ENCODE measurements at places on chromosomes 3 and 15.

DNA sequence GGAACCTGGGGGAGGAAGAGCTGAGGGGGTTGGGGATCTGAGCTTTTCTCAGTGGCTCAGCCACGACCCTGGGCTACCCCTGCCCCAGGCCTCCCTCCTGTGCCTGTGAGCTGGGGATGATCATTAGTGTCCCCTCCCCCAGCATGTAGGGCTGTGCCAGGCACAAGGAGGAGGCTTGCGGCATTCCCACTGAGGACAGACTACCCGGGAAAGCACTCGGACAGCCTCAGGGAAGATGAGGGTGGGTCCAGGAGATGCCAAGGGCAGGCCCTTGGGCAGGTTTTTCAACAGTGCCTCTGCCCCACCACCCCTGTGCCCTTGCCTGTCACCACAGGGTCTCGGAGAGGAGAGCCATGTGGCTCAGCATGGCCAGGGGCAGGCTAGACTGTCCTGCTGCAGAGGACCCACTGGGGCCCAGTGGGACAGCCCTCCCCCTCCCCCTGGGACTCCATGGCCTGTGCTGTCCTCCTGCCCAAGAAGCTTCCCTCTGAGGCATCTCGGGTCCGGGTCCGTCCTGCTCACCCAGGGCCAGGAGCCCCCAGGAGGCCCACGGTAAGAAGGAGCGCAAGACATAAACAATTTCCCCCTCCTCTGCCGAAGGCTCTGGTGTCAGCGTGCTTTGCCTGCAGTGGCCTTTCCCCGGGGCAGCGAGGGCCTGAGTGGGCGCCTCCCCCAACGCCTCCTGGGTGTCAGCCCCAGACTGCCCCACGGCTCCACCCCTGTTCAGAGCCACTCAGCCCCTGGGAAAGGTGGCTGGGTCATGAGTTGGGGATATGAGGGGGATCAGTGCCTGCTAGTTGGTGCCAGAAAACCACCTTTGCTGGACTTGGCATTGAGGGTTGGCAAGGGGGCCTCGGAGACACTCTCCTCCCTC lies 192.5 kb downstream of the GOLGA6L6 start:
- no peak for DNase-seq

DNA sequence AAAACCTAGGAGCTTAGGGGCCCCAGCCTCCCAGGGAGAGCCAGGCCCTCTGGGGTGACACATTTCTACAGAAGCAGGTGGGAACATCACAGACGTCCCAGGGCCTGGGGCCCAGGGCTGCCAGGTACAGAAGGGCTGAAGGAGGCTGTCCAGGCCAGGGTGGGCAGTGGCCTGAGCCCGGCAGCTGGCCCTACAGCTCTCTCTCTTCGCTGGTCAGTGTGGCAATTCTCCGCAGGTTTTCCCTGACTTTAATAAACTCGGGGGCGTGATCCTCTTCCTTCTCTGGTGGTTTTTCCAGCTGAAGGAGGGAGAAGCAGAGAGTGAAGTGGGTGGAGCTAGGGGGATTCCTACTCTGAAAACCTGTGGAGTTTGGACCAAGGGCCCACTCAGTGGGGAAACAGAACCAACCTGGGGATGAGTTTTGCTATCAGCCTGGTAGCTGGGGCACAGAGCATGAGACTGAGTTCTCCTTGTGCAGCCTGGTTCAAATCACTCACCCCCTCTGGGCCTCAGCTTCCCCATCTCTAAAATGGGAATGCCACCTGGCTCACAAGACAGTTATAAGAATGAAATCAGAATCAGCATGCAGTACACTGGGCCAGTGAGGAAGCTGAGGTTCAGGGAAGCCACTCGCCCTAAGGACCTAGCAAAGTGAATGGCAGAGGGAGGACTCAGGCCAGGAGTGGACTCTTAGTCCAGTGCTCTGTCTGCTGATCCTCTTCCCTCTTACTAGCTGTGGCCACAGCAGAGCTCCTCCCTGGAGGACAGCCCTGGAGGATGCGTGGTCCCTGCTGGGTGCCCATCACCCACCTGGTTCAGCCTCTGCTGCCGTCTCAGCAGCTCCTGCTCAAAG lies 10.6 kb downstream of the FAM107A start:
- no peak for DNase-seq

- DNase-seq: no peak
Measured at GRCh38 chr3:40382617-40382979, 4.4 kb upstream of the ENTPD3 start.

DNA sequence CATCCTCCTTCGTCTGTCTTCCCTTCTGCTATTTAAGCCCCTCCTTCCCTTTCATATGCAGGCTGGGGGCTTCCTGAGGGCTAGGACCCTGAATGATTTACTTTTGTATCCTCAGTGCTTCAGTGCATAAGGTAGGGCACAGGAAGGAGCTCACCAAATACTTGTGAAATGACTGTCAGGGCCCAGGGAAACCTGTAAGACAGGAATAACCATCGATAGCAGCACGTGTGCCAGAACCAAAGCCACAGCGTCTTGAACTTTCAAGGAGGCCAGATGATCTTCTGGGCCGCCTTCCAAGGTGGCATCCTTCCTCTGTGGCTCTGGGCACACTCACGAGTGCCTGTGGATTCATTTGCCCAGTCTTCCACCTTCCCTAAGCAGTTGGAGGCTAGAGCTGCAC lies 3.9 kb downstream of the TMED3 start:
- DNase-seq: no peak

- DNase-seq: no peak
Measured at GRCh38 chr15:48433226-48433886, 102.1 kb downstream of the DUT start.

DNA sequence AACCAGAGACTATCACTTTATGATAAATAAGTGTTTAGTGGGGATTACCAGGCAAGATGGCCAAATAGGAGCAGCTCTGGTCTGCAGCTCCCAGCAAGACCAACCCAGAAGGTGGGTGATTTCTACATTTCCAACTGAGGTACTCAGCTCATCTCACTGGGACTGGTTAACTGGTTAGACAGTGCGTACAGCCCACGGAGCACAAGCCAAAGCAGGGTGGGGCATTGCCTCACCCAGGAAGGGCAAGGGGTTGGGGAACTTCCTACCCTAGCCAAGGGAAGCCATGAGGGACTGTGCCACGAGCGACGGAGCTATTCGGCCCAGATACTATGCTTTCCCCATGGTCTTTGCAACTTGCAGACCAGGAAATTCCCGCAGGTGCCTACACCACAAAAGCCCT lies 171.0 kb downstream of the CTNNB1 start:
- no peak for DNase-seq

DNA sequence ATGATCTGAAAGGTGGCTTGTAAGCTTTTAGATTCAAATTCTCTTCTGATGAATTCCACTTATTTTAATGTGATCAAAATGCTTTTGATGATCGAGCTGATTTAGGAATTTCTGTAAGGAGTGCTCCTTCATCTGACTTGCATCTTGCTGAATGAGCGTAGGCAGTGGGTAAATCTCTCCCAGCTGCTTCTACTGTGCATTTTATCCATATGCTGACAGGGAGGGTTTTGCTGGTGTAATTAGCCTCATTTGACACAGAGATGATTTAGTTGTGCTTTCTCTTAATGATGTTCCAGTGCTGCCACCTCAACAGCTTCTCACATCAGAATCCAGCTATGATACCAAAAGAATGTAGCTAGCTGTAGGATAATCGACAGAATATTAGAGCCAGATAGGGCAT lies 3.8 kb upstream of the LMOD3 start:
- no peak for DNase-seq

GRCh38 chr15:59618406-59618805 lies 6.8 kb downstream of the GCNT3 start:
- DNase-seq: no peak

DNA sequence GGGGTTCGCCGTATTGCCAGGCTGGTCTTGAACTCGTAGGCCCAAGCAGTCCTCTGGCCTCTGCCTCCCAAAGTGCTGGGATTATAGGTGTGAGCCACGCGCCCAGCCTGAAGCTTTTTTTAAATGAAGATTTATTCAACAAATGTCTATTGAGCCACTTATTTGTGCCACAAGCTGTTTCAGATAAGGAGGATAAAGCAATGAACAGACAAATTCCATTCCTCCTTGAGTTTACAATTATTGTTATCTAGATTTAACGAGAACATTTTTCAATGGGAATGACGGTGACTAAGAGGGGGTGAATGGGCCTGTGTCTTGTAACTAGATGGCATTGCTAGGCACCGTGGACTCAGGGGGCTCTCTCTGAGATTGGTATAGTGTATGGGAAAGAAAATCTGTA lies 10.2 kb downstream of the PPARG start:
- DNase-seq: no peak

DNA sequence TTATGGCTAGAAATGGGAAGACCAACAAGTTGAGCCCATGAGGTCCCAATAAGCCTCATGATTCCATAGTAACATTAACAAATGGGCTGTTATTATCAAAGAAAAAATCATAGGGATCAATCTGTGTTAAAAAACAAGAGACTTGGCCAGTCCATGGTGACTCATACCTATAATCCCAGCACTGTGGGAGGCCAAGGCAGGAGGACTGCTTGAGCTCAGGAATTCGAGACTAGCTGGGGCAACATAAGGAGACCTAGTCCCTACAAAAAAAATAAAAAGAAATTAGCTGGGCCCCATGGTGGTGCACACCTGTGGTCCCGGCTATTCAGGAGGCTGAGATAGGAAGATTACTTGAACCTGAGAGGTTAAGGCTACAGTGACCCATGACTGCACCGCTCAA lies 124.8 kb downstream of the DMXL2 start:
- no peak for DNase-seq

GRCh38 chr3:178699364-178699763 lies 163.1 kb downstream of the KCNMB2 start:
- no peak for DNase-seq
